DMS79 (cell line): ENCODE measurements at places on chromosomes 6 and 20.

DNA sequence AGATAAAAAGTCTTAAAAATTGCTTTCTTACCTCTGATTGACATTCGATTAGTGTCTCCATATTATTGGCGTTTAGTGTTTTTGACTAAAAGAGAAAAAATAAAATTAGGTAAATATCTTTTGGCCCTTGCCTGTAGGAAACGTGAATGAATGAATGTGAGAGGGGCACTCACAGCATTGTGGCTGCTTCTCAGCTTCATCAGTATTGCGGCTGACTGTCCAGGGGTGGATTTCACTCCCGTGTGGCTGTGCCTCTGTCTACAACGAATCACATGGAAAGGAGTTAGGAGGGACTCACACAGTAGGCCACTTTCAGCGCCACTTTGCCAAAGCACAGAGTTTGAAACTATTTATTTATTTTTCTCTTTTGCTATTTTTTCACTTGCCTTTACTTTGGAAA, 844 bp downstream of the TAGAP start:
- no peak for DNase-seq

DNA sequence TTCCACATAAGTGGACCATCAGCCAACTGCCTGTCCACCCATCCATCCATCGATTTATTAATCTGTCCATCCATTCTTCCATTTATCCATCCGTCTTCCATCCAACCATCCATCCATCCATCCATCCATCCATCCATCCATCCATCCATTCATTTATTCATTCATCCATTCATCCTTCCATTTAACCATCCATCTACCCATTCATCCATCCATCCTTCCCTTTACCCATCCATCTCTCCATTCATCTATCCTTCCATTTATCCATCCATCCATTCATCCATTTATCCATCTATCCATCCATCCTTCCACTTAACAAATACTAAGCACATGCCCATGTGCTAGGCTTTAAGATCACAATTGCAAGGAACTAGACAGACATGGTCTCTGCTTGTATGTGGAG, 6.8 kb downstream of the SAMD5 start:
- no peak for DNase-seq

- DNase-seq: no peak
Observed at GRCh38 chr20:199996-200395, 10.5 kb upstream of the DEFB128 start.

- no peak for DNase-seq
Observed at GRCh38 chr6:135179372-135179771, 1.7 kb upstream of the MYB start.

DNA sequence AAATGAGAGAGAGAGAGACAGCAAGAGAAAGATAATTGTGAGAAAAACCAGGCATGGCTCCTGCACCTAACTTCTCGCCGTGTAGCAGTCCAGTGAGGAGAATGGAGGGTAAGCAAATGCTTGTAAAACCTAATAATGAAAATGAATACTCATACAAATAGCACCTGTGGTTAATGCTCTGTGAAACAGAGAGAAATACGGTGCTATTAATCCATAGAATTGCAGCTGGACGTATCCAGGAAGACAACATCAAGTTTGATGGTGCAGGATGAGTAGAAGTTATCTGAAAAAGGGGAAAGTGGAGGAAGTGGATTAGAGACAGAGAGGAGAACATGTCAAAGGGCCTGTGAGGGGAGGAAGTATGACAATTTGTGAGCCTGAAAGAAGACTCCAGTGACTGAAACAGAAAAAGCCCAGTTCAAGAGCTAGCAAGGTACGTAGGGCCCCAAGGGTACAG, 89.4 kb upstream of the PAK5 start:
- DNase-seq: no peak

- DNase-seq: no peak
Observed at GRCh38 chr6:152124429-152125074, 317.1 kb downstream of the ESR1 start.

DNA sequence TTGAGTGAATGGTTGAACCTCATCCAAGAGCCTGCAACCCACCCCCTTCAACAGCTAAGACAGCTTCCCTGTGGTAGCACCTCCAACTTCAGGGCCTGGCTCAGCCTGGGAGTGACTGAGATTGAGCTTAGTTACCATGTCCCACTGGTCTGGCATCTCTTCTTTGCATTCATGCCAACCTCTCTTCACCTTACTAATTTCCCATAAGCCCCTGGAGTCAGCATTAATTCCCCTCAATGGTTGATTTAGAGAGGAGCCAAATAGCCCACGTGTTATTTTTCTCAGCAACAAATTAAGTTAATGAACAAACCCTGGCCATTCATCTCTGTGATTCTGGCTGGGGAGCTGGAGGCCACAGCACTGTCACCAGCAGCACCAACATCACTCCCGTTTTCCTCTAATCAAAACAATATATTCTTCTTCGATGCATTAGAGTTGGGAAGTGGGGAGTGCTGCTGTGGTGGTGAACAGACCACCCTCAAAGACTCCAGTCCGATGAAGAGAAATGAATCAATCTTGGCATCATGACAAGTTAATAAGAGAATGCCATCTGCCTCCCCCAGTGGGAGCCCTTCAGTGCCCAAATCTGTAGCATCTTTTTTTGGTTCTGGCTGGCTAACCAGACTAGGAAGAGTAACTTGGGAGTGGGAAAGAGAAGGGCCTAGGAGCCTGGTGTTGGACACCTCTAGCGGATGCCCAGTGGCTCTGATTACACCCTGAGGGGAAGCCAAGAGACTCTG, 316.9 kb upstream of the RNF24 start:
- no peak for DNase-seq

- DNase-seq: no peak
Observed at GRCh38 chr6:87905101-87905641, 142.5 kb upstream of the SPACA1 start.

DNA sequence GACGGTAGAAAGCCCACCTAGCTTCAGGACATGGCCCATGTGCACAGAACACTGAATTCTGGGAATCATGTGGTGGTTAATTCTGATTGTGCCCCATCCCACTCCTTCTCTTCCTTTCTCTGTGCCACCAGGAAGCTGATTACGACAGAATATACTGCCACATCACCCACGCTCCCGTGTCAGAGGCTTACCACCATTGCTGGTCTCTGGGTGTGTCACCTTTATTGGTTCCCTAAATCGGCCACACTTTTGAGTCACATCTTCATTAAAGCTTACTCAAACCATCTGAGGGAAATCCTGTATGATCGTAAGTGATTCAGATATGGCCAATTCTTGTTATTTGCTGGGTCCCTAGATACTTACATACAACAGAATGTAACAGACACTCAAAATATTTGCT, 3.1 kb downstream of the TRMT6 start:
- no peak for DNase-seq

GRCh38 chr6:36266913-36267644, 2.8 kb upstream of the PNPLA1 start:
- no peak for DNase-seq

- no peak for DNase-seq
Observed at GRCh38 chr6:32855467-32856174, 1.6 kb downstream of the PSMB9 start.

DNA sequence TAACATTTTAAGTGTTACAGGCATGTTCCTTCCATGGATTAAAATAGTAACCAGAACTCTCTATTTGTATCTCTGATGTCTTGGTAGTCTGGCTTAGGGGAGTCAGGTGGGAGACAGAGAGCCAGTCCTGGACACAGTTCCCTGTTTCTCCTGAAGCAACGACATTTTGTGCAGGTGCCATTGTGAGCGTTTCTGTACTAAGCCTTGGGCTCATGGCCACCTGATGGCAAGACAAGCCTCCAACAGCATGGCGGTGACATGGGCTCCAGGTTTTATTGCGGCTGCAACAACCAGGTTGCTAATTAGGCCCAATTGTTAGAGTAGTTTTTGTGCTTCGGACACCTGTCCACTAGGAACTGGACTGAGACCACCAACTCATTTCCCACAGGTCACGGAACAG, 105.3 kb downstream of the PRDM13 start:
- no peak for DNase-seq

- DNase-seq: no peak
Observed at GRCh38 chr6:145036848-145037567, 698.3 kb downstream of the EPM2A start.

GRCh38 chr6:168407842-168408241, 33.1 kb upstream of the SMOC2 start:
- no peak for DNase-seq

DNA sequence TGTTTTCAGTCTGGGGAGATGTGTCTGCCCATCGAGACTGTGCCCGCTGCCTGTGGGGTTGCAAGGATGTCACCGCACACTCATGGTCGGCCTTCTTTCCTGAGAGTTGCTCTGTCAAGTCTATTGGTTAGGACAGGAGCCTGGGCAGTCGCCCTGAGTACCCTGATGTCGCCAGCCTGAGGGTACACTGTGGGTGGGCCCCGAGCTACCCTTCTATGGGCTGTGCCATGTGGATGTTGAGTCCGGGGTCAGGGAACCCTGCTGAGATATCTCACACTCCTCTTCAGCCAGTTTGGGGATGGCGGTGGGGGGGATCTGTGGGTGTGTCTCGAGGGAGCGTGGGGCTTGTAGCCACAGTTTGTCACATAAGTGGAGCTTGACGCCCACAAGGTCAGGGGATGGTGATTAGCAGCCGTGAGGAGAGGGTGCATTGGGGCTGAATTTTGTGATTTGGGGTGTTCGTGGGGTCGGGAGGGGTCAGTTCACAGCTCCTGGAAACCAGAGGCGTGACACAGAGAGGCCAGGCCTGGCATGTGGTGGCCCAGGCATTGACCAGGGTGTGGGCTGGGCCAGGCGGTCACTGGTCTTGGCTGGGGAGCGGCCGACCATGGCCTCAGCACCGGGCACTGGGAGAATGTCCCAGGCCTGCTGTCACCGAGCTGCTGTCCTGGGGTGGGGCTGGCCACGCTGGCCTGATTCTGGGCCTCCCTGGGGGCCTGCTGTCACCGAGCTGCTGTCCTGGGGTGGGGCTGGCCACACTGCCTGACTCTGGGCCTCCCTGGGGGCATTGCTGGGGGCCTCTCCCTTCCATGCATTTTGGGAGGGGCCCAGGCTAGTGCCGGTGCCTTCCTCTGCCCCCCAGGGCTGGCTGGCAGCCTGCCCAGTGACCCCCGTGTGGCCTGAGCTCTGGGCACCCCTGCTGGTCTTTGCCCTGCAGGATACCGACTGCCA, 1.6 kb upstream of the NPBWR2 start:
- no peak for DNase-seq

DNA sequence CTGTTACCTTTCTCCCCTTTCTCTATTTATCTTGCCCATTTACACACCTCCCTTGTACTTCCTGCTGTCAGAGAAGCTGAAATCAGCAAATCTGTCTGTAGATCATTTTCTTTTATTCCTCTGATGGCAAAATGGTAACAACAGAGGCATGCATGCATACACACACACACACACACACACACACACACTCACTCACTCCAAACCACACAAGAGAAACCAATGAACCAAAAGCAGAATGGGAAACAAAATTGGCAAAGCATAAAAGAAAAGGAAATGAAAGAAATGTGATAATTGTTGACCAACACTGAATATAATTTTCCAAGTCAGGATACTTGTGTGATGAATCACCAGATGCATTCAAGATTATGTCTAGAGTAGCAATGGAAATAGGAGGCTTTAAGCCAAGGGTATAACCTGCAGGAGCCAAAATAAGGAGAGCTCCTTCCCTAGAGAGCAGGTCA, 172.4 kb downstream of the PLCB4 start:
- DNase-seq: no peak

GRCh38 chr6:145736661-145737144, 1.4 kb upstream of the EPM2A start:
- no peak for DNase-seq

DNA sequence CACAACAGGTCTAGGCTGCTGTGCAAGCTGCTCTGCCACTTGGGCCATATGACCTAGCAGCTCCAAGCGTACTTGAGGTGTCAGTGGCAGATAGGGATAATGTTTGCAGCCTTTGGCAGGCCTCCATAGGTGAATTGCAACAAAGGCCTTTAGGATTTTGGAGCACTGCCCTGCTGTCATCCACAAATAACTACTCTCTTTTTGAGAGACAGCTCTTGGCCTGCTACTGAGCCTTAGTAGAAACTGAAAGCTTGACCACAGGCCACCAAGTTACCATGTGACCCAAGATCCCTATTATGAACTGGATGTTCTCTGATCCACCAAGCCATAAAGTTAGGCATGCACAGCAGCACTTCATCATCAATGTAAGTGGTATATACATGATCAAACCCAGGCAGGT, 29.9 kb downstream of the FBXO30 start:
- no peak for DNase-seq

- DNase-seq: no peak
Observed at GRCh38 chr6:8075185-8075584, 11.0 kb upstream of the BLOC1S5 start.

DNA sequence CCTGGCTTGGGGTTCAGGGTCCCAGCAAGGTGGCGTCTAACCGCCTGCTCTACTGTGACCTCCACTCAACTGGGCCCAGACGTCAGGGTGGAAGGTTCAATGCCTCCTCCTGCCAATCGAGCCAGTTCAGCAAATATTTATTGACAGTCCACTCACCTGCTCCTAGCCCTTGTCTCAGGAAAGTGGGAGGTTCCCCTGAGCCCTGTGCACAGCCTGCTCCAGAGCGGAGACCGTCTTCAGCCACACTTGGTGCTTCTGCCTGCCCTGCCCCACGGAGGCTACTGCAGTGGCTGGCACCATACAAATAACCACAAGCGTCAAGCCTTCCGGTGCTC, 6.1 kb downstream of the CCDC167 start:
- peak; percentile 89 for DNase-seq

GRCh38 chr6:135088818-135089809, 34.5 kb upstream of the HBS1L start:
- DNase-seq: no peak

- no peak for DNase-seq
Observed at GRCh38 chr6:80463197-80463596, 356.7 kb downstream of the BCKDHB start.

DNA sequence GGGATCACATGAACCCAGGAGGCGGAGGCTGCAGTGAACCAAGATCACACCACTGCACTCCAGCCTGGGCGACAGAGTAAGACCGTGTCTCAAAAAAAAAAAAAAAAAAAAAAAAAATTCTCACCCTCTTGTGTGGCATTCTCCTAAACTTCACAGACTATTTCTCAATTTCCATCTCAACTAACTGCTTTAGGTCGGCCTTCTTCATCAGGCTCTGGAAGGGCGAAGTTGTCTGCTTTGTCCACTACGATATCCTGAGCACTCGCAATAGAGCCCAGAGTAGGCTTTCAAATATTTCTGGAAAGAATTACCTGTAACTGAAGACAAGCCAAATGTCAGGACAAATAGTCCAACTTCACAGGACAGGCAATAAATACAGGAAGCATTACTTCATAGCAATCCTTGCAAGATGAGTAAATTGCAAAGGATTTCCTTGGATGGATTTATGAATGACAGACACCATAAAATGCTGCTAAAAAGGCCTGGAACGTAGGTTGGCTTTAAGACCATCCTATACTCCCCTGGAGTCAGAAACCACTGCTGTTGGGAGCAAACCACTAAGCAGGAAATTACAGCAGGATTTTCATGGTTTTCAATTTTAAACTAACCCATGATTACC, 116.3 kb upstream of the SLC2A12 start:
- DNase-seq: no peak

- DNase-seq: no peak
Observed at GRCh38 chr6:13742961-13743735, 31.5 kb upstream of the RANBP9 start.

- DNase-seq: no peak
Observed at GRCh38 chr6:128676456-128676855, 156.1 kb upstream of the PTPRK start.

GRCh38 chr6:124881898-124882578, 80.2 kb upstream of the RNF217 start:
- no peak for DNase-seq
